ENCODE measurements at places on chromosomes 13 and 19.
A peak's percentile ranks its signal among the peaks of the same experiment; 100 is the strongest.

- no peak for DNase-seq
Measured at GRCh38 chr13:50125304-50125553, 110.0 kb downstream of the KCNRG start.

- DNase-seq = no peak
Measured at GRCh38 chr13:73162912-73163911, 104.4 kb downstream of the KLF5 start.

- no peak for DNase-seq
Measured at GRCh38 chr13:91930687-91931086, 532.3 kb downstream of the GPC5 start.

GRCh38 chr13:50918567-50918966 is 9.0 kb downstream of the RNASEH2B start:
- DNase-seq = no peak

DNA sequence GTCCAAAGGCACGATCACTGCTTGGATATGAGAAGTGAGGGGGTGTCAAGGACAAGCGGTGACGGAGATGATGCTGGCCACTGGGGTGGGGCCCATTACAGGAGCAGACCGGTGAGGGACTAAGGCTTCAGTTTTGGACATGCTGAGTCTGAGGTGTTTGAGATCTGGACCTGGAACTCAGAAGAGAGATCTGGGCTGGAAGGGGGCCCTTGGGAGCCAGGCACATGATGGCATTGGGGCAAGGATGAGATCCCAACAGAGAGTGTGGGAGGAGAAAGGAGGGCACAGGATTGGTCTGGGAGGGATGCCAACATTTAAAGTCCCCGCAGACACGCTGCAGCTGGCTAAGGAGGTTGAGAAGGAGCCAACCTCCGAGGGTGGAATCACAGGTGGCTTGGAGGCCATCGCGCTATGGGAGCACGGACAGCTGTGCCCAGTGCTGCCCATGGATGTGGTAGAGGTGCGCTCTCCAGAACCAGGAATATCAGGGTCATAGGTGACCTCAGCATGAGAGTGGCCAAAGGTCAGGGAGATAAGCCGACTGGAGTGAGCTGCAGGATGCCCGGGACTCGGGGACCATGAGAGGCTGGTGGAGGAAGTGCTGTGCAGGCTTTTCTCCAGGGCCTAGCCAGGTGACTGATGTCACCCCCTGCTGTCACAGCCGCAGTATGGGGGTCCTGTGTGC is 21.8 kb downstream of the DHRS12 start:
- DNase-seq = no peak

DNA sequence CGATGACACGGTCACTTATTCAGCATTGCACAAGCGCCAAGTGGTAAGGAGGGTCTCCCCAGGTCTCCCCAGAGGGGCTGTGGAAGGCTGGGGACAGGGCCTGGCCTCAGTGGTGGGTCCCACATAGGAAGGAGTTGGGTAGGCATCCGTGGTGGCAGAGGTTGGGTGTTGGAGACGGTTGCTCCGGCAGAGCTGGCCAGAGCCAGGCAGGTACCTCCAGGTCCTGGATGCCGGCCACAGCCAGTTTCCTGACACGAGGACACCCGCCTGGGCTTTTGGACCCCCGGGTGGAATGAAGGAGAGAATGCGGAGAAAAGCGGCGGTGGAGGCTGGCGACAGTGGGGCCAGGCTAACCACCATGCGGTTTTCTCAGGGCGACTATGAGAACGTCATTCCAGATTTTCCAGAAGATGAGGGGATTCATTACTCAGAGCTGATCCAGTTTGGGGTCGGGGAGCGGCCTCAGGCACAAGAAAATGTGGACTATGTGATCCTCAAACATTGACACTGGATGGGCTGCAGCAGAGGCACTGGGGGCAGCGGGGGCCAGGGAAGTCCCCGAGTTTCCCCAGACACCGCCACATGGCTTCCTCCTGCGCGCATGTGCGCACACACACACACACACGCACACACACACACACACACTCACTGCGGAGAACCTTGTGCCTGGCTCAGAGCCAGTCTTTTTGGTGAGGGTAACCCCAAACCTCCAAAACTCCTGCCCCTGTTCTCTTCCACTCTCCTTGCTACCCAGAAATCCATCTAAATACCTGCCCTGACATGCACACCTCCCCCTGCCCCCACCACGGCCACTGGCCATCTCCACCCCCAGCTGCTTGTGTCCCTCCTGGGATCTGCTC is 1.3 kb upstream of the FFAR1 start:
- DNase-seq = peak; percentile 67

DNA sequence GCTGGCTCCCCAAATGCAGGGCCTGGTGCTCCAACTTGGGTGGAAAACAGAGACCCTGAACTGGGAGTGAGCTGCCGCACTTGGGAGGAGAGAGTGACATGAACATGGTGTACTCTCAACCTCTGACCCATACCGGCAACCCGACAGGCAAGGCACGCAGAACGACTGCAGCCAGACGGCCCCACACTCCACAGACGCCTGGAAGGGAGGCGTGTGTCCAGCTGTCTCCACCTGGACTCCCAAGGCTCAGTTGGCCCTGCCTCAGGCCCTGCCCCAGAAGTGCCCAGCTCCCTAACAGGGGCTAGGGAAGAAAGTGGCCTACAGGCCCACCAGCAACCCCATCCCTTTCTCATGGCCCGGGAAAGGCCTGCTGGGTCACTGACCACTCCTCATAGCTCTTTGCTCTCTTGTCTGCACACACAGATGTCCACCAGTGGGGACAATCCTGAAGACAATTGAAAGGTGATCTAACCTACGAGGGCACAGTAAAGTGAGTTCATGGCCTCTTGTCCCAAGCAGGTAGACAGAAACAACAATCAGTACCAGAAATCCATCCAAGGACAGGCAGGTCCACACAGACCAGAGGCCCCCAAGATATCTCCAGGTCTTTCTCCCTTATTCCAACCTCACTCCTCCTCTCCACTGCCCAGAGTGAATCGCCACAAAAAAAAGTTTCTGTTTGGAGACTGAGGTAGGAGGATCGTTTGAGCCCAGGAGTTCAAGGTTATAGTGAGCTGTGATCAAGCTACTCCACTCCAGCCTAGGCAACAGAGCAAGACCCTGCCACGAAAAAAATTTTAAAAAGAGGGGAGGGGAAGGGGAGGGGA is 28.2 kb downstream of the ELL start:
- no peak for DNase-seq

GRCh38 chr13:49220036-49220855 is at the start of gene MLNR:
Gene MLNR, plus strand, starts transcription at chr13:49220338. Its CDS starts 0 bp downstream, at chr13:49220338.
- DNase-seq = peak; percentile 61

GRCh38 chr19:51441410-51442390 is 16.6 kb downstream of the SIGLEC8 start:
- peak; percentile 85 for DNase-seq

DNA sequence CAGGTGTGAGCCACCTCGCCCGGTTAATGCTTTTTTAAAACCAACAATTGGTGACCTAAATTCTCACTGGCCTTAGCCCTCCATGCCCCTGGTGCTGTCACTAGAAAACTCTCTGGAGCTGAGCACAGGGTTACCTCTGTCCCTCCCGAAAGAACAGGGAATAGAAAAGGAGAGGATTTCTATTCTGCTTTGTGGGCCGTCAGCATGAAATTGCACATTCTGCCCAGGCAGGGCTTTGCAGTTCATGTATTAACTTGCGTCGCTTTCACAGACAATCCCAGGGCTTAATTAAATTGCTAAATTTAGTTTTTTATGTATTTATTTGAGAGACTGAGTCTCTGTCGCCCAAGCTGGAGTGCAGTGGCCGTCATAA is 583 bp upstream of the ZNF480 start:
- DNase-seq = no peak

Measured in activated naive CD4-positive, alpha-beta T cell treated with anti-CD3 and anti-CD28 coated beads, Interleukin-2, amount 50 U/mL, for 16 hours (primary cell).